Immature natural killer cell (primary cell): ENCODE measurements at places on chromosomes 6 and 20. TPM values are rescaled to one million over a fixed set of nuclear protein-coding genes. Genes with fewer than 3 reads are reported as not detected.

Gene UNC93A
- not detected for polyA plus RNA-seq

Gene PRDM13
- not detected for polyA plus RNA-seq

Gene PTGIS
- not detected for polyA plus RNA-seq

Gene CALHM6
- polyA plus RNA-seq, result 107 TPM

Gene SLC17A3
- not detected for polyA plus RNA-seq

Gene TASP1
- 5.0 TPM for polyA plus RNA-seq

Gene EYA4
- not detected for polyA plus RNA-seq

Gene PRL
- polyA plus RNA-seq, result not detected

Gene SLC4A11
- polyA plus RNA-seq, result not detected

Gene FRK
- not detected for polyA plus RNA-seq

Gene MEI4
- not detected for polyA plus RNA-seq

DNA sequence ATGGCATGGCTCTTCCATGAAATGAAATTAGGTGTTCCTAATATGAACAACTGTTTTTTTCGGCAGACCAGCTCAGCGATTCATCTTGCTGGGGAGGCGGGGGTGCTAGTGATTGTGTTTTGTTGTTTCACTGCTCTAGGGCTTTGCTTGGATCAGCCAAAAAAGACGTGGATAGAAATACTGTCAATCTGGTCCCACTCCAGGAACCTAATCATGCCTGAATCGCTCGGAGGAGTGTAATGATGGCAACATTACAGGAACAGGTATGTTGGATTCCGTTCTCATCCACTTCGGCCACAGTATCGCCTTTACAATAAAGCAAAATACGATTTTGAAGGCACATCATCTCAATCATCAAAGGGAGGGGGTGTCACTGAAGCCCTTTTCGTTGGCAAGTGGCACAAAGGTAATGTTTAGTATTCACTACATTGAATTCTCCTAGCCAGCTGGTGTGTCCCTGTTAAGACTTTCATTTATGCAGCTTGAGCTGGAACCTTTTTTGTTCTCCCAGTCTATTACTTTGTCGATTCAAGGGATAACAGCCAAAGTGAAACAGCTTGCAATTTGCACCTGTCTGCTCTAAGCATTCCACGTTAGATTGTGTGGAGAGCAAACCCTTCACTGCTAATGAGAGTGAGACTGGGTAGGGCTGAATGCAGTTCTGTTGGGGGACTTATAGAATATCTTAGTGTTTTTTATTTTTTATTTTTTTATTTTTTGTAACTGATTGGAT, 477.7 kb downstream of the TFAP2A start:
- no peak for DNase-seq
- H3K36me3 ChIP-seq, result no peaks in the 10 kb centered on the region
- H3K27ac ChIP-seq, result no peak overlapping the region
- no peaks in the 10 kb centered on the region for H3K4me1 ChIP-seq

- H3K27ac ChIP-seq, result peak within 1 kb of the TSS; percentile 91
- DNase-seq, result peak; percentile 88
- peak within 1 kb of the TSS; percentile 84 for H3K4me3 ChIP-seq
- peaks cover 5% of the 10 kb centered on the region for H3K27me3 ChIP-seq
Measured at GRCh38 chr20:63707558-63708300, at the start of the genes ARFRP1 and ZGPAT. Gene ARFRP1, minus strand, starts transcription at chr20:63707976. Its CDS starts 885 bp downstream, at chr20:63707091. Gene ZGPAT, plus strand, starts transcription at chr20:63708039. Its CDS starts 542 bp downstream, at chr20:63708581.

DNA sequence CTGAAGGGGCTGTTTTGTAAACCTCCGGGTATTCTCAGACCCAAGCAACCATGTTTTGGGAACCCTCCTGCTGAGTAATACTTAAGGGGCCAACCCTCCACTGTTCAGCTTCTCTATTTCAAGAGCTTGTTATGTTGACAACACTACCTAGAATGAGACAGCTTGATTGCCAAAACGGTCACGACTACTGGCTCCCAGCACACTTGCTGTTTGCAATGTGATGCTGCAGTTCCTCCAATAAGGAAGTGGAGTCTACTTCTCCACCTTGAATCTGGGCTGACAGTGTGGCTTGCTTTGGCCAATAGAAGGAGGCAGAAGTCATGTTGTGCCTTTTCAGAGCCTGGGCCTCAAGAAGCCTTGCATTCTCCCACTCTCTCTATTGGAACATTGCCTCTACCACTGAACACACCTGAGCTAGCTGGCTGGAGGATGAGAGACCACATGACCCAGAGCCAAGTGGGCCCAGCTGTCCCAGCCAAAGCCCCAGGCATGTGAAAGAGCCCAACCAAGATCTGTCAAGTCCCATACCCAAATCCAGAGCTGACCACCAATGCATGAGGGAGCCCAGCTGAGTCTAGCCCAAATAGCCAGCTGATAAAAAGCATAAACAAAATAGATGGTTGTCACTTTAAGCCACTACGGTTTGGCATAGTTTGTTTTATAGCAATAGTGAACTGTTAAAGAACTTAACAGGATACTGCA, 108.0 kb downstream of the PRND start:
- H3K36me3 ChIP-seq, result no peaks in the 10 kb centered on the region
- no peak for DNase-seq
- no peaks in the 10 kb centered on the region for H3K4me1 ChIP-seq
- H3K27ac ChIP-seq, result no peak overlapping the region
- no peak overlapping the region for H3K4me3 ChIP-seq

- DNase-seq, result no peak
- H3K36me3 ChIP-seq, result no peaks in the 10 kb centered on the region
- no peak overlapping the region for H3K27ac ChIP-seq
- H3K27me3 ChIP-seq, result peaks cover 9% of the 10 kb centered on the region
- H3K4me1 ChIP-seq, result peaks cover 7% of the 10 kb centered on the region
Measured at GRCh38 chr6:37625591-37626374, 71.9 kb downstream of the MDGA1 start.

- peaks cover 27% of the 10 kb centered on the region for H3K27me3 ChIP-seq
- H3K4me1 ChIP-seq, result peaks cover 10% of the 10 kb centered on the region
- no peak overlapping the region for H3K4me3 ChIP-seq
- DNase-seq, result no peak
- no peak overlapping the region for H3K27ac ChIP-seq
Measured at GRCh38 chr6:158538741-158539140, 21.1 kb upstream of the TMEM181 start.

- H3K4me1 ChIP-seq, result peaks cover 8% of the 10 kb centered on the region
- no peaks in the 10 kb centered on the region for H3K36me3 ChIP-seq
- H3K27me3 ChIP-seq, result peaks cover 42% of the 10 kb centered on the region
- no peak for DNase-seq
Measured at GRCh38 chr20:49483696-49484123, 1.2 kb upstream of the KCNB1 start.

- H3K4me3 ChIP-seq, result no peak overlapping the region
- DNase-seq, result no peak
- H3K27ac ChIP-seq, result no peak overlapping the region
Measured at GRCh38 chr6:91580635-91581034, 993.8 kb upstream of the MAP3K7 start.

GRCh38 chr20:49790077-49790798, 22.4 kb upstream of the SLC9A8 start:
- no peak overlapping the region for H3K27ac ChIP-seq
- H3K36me3 ChIP-seq, result no peaks in the 10 kb centered on the region
- H3K27me3 ChIP-seq, result peaks cover 6% of the 10 kb centered on the region
- peaks cover 11% of the 10 kb centered on the region for H3K4me1 ChIP-seq

GRCh38 chr6:106908386-106908840, 66.1 kb downstream of the CD24 start:
- no peaks in the 10 kb centered on the region for H3K4me1 ChIP-seq
- no peak for DNase-seq
- peaks cover 2% of the 10 kb centered on the region for H3K27me3 ChIP-seq
- no peak overlapping the region for H3K4me3 ChIP-seq
- no peak overlapping the region for H3K27ac ChIP-seq
- no peaks in the 10 kb centered on the region for H3K36me3 ChIP-seq

GRCh38 chr20:1360094-1360846, 31.3 kb upstream of the SDCBP2 start:
- H3K36me3 ChIP-seq, result peaks cover 33% of the 10 kb centered on the region
- no peak overlapping the region for H3K27ac ChIP-seq
- peaks cover 40% of the 10 kb centered on the region for H3K4me1 ChIP-seq

- DNase-seq, result no peak
- peaks cover 2% of the 10 kb centered on the region for H3K27me3 ChIP-seq
Measured at GRCh38 chr6:84227044-84227433, 404 bp downstream of the CEP162 start.

GRCh38 chr6:6586671-6587526, 1.6 kb upstream of the LY86 start:
- peaks cover 21% of the 10 kb centered on the region for H3K4me1 ChIP-seq
- DNase-seq, result no peak
- no peak overlapping the region for H3K4me3 ChIP-seq
- H3K36me3 ChIP-seq, result no peaks in the 10 kb centered on the region

GRCh38 chr6:138945354-138945753, 42.7 kb downstream of the REPS1 start:
- no peak overlapping the region for H3K4me3 ChIP-seq
- peaks cover 3% of the 10 kb centered on the region for H3K27me3 ChIP-seq
- DNase-seq, result no peak
- peaks cover 9% of the 10 kb centered on the region for H3K36me3 ChIP-seq
- H3K27ac ChIP-seq, result peak overlapping the region; percentile 66

DNA sequence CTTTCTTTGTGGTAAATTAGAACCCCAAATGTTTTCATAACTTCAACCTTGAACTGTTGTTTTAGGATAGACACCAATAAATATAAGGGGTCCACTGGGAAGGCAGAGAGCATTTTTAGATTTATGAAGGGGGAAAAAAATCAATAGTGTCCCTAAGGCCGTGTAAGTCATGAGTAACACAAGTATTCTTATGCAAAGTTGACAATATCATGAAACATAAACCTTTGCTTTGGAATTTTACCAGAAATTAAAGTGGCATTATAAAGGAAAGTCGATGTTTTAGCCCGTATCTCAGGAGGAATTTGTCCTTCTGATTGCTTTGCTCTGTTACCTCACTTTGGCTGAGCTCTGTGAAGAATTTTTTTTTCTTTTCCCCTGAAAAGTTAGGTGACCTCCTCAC, 394.9 kb upstream of the FLRT3 start:
- no peaks in the 10 kb centered on the region for H3K36me3 ChIP-seq
- H3K27me3 ChIP-seq, result no peaks in the 10 kb centered on the region
- no peak for DNase-seq
- H3K27ac ChIP-seq, result no peak overlapping the region

- peaks cover 8% of the 10 kb centered on the region for H3K27me3 ChIP-seq
- peak overlapping the region; percentile 45 for H3K27ac ChIP-seq
- no peak for DNase-seq
- H3K4me3 ChIP-seq, result no peak overlapping the region
Measured at GRCh38 chr20:32465092-32465900, 107.2 kb downstream of the ASXL1 start.

DNA sequence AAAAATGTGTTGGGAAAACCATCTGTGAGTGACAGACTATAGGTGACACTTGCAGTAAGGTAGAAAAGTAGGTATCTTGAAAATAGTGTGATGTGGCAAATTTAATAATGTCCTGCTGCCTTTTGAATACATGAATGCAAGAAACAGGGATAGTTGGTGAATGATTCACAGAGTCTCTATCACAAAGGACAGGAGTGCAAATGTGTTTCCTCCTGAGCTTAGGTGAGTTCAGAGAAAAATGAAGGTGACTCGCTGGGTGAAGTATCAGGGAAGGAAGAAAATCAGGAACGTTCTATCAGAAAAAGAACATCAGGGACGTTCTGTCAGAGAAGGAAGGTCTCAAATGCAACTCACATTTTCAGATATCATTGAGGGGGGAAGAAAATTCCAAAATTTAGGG, 557.8 kb upstream of the SLC35B3 start:
- DNase-seq, result no peak
- H3K27ac ChIP-seq, result no peak overlapping the region
- H3K36me3 ChIP-seq, result no peaks in the 10 kb centered on the region

DNA sequence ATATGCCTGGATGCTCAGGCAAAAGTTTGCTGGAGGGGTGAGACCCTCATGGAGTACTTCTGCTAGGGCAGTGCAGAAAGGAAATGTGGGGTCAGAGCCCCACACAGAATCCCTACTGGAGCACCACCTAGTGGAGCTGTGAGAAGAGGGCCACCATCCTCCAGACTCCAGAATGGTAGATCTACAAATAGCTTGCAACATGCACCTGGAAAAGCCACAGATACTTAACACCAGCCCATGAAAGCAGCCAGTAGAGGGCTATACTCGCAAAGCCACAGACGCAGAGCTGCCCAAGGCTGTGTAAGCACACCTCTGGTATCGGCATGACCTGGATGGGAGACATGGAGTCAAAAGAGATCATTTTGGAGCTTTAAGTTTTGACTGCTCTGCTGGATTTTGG, 60.7 kb upstream of the GJE1 start:
- H3K4me1 ChIP-seq, result peaks cover 6% of the 10 kb centered on the region
- H3K27me3 ChIP-seq, result no peaks in the 10 kb centered on the region
- no peak for DNase-seq
- no peak overlapping the region for H3K4me3 ChIP-seq
- H3K36me3 ChIP-seq, result no peaks in the 10 kb centered on the region
- H3K27ac ChIP-seq, result no peak overlapping the region

GRCh38 chr6:104321301-104321700, 538.4 kb downstream of the HACE1 start:
- H3K27me3 ChIP-seq, result peaks cover 1% of the 10 kb centered on the region
- no peak overlapping the region for H3K27ac ChIP-seq
- no peak for DNase-seq
- no peaks in the 10 kb centered on the region for H3K4me1 ChIP-seq

- DNase-seq, result no peak
- H3K27ac ChIP-seq, result no peak overlapping the region
- H3K4me1 ChIP-seq, result no peaks in the 10 kb centered on the region
Measured at GRCh38 chr6:83702077-83702476, 6.8 kb downstream of the SNAP91 start.

DNA sequence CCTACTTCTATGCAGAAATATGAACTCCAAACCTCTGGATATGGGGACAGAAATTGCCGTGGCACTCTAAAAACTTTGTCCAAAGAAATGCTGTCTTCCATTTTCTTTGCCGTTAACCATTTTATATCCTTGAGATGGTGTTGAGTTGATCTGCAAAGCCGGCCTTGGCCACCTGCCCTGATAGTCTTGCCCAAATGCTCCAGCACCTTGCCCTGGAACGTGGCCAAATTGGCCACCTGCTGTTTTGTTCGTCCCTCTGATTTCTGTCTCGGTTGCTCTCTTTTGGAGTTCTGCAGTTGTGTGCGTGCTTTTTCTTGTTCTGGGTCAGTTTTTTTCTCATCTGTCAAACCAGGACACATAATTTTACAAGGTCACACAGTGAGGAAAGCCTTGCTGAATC, 239.7 kb upstream of the GMDS start:
- H3K36me3 ChIP-seq, result peaks cover 8% of the 10 kb centered on the region
- peaks cover 4% of the 10 kb centered on the region for H3K27me3 ChIP-seq
- H3K4me1 ChIP-seq, result no peaks in the 10 kb centered on the region
- no peak overlapping the region for H3K27ac ChIP-seq
- no peak overlapping the region for H3K4me3 ChIP-seq

DNA sequence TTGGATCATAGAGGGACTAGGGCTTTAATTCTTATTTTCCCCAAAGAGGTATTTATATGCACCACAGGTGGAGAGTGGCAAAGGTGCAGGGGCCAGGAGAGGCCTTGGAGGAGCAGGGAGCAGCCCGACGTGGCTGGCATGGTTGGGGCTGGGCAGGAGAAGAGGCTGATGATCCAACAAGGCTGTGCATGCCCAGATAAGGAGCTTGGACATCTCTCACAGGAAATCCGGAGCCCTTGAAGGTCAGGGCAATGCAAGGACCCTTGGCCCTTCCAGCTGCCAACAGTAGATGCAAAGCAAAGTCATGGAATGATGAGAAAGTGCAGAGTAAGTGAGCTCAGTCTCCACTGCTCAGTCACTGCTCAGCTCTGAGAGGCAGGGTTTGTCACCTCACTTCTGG, 39.9 kb upstream of the SIRT5 start:
- H3K36me3 ChIP-seq, result no peaks in the 10 kb centered on the region
- no peak overlapping the region for H3K4me3 ChIP-seq
- H3K27me3 ChIP-seq, result no peaks in the 10 kb centered on the region
- no peak overlapping the region for H3K27ac ChIP-seq
- H3K4me1 ChIP-seq, result no peaks in the 10 kb centered on the region

- H3K4me3 ChIP-seq, result no peak overlapping the region
- no peaks in the 10 kb centered on the region for H3K4me1 ChIP-seq
- H3K36me3 ChIP-seq, result no peaks in the 10 kb centered on the region
- DNase-seq, result no peak
- peaks cover 2% of the 10 kb centered on the region for H3K27me3 ChIP-seq
- no peak overlapping the region for H3K27ac ChIP-seq
Measured at GRCh38 chr6:39777661-39778060, 14.5 kb upstream of the DAAM2 start.
